ENCODE measurements at places on chromosomes 13 and 19.

GRCh38 chr19:492091-492531 lies 4.2 kb upstream of the MADCAM1 start:
- DNase-seq, result no peak

DNA sequence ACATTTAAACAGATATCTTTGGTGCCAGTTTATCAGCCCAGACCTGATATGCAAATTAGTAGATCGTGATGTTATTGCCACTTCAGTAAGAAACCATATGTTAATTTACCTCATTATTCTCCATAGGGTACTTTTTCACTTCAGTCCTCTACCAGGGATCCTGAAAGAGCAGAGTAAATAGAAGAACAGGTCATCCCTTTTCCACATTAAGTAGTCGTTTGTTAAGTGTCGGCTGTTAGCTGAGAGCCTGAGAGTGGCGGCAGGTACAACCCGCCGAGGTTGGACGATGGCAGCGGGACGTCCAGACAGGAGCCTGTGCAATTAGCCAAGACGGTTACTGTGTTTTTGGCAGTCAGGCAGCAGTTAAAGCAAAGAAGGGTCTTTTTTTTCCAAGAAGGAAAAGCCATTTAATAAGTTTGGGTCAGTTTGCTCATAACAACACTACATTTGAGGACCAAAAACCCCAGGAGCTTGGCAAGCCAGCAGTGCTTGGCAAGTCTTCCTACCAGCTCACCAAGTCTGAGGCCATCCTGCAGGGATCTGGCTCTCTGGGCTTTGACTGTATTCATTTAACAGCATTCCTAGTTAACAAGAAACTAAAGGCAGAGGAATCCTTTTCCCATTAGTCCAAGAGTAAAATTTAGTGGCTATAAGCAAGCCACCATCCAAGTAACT lies 231.8 kb downstream of the SHISA2 start:
- no peak for DNase-seq

GRCh38 chr19:18710996-18711751 lies 27.7 kb downstream of the CRTC1 start:
- DNase-seq, result no peak

DNA sequence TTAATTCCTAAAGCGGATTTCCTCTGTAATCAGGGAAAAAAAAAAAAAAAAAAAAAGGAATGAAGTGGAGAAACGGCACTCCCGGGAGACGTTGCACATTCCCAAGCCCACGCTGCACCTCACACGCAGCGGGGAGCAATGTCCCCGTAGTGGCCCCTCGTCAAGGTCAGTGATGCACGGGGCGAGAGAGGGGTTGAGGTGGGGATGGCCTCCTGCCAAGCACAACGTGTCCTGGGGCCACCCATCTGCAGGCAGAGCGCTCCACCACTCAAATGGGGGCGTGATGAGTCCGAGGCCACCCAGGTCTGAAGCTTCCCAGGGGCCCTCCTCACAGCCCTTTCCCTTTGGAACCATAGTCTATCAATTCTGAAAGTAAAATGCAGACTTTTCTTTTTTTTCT lies 15.1 kb downstream of the PLK5 start:
- no peak for DNase-seq

GRCh38 chr13:20145521-20145920 lies 15.3 kb downstream of the GJA3 start:
- no peak for DNase-seq

GRCh38 chr19:42313096-42313839 lies at the start of gene TMEM145:
Gene TMEM145, plus strand, starts transcription at chr19:42313309. Its CDS starts 68 bp downstream, at chr19:42313377.
- DNase-seq, result peak; percentile 43

DNA sequence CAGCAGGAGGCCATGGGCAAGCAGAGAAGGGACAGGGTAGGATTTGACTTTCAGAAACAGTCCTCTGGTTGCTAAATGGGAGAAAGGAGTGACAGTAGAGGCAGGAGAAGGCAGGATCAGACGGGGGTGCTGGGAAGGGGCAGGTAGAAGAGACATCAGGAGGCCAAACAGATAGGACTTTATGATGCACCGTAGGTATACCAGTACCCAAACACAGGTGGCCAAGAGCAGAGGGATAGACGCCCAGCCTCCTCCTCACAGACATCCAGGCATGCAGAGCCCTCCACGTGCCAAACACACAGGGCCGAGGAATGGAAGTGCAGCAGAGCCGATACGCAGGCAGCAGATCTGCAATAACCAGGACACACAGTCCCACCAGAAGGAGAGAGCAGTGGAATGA lies 1.3 kb upstream of the AXL start:
- no peak for DNase-seq

- DNase-seq, result no peak
Observed at GRCh38 chr19:48967346-48968178, 2.5 kb downstream of the FTL start.

DNA sequence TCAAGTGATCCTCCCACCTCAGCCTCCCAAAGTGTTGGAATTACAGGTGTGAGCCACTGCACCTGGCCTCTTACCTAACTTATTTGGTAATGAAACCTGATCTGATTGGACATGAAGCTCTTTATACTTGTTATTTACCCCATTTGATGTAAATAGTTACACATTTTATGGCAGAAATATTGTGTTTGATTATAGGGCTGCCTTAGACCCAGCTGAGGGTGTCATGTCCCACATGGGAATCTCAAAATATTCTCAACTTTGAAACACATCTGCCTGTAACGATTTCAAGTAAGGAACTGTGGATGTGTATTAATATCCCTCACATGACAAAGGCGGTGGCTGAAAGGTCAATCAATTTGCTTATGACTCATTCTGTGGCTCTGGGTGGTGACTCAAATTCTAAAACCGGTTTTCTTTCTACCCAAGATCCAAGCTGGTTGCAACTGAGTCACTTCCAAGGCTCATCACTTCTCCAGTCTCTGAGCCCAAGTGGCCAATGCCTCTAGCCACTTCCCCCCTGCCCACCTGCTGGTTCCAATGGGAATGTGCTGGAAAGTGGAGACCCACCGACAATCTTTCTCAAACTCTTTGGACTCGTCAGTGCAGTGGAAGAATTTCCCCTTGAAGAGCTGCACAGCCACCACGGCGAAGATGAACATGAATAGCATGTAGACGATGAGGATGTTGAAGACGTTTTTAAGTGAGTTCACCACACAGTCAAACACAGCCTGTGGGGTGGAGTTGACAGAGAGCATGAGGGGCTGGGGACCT lies 110.9 kb downstream of the IER2 start:
- peak; percentile 13 for DNase-seq

DNA sequence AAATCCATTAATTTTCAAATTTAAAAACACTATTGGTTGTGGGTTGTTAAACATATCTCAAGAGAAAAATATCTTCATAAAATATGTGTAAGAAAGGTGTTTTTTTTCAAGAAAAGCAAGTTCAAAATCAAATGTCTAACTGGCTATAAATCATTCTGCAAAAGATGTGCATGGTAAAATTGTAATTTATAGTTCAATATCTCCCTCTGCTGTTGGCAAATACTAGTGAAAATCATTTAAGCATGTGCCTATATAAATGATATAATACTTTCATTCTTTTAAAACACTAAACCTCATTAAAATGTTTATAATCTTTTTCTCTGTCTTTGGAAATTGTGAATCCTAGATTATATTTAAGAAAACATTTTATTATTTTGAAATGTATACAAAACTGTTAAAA lies 17.2 kb upstream of the SLITRK6 start:
- no peak for DNase-seq

GRCh38 chr13:109812382-109812781 lies 26.0 kb upstream of the IRS2 start:
- DNase-seq, result no peak

- peak; percentile 36 for DNase-seq
Observed at GRCh38 chr19:10111405-10111811, at the start of gene P2RY11. Gene P2RY11, plus strand, starts transcription at chr19:10111693. Its CDS starts 29 bp downstream, at chr19:10111722.

Measured in CD4-positive, alpha-beta T cell treated with Interleukin-6 for 4 hours (primary cell).